ENCODE measurements at places on chromosomes 3 and 15.

GRCh38 chr3:41126472-41126871 is 72.8 kb upstream of the CTNNB1 start:
- no peak for DNase-seq

GRCh38 chr3:187398955-187399354 is 30.8 kb downstream of the RTP4 start:
- DNase-seq: no peak

DNA sequence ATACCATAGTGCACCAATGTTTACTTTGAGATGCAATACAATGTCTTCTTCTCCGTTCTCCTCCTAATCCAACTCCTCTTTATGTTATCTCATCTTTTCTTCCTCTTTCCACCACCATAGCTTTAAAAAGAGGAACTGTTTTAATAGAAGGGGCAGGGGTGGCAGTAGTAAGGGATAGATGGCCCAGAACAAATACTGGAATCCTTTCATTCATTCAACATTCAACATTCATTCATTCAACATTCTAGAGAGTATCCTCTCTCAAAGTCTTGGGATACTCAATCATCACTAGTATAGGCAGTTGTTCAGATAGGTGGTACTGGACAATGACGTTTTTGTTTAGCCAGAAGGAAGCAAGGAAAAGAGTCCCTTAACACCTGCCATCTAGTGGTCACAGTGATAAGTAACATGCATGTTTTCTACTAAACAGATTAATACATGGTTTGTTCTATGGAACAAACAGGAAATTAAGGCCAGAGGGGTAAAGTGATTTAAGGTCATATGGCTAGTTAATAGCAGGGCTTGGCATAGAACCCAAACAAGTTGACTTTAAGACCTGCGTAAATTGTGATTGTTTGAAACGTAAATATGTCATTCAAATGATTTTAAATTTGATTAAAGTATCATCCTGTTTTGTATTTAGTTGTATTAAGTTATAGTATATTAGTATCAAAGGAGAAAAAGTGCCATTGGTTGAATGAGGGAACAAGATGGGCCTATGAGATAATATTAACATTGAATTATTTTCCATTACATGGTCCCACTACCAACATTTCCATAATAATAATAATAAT is 26.9 kb upstream of the EHHADH start:
- no peak for DNase-seq

GRCh38 chr15:27358751-27359434 is 387.9 kb downstream of the GABRG3 start:
- DNase-seq: no peak

GRCh38 chr3:107063351-107063750 is 313.9 kb upstream of the CCDC54 start:
- no peak for DNase-seq

- no peak for DNase-seq
Measured at GRCh38 chr3:129794311-129795185, 99.0 kb downstream of the TMCC1 start.

- DNase-seq: no peak
Measured at GRCh38 chr15:62046078-62046743, 14.0 kb downstream of the VPS13C start.

GRCh38 chr3:133007601-133008000 is 30.6 kb upstream of the TMEM108 start:
- no peak for DNase-seq

DNA sequence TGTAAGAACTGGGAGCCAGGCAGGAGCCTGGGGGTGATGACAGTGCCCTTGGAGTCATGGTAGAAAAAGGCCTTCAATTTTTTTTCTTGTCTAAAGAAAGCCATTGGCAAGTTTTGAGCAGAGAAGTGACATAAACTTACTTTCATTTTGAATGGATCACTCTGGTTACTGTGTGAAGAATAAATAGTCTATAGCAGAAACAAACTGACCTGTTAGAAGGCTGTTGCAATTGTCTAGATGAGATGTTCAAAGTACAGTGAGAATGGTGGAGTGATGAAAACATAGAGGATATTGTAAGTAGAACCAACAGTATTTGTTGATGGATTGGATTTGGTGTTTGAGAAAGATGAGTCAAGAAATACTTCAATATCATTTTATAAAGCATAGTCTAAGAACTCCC is 439.9 kb downstream of the TBL1XR1 start:
- DNase-seq: no peak

- DNase-seq: no peak
Measured at GRCh38 chr3:195876297-195877064, 31.9 kb downstream of the TNK2 start.

DNA sequence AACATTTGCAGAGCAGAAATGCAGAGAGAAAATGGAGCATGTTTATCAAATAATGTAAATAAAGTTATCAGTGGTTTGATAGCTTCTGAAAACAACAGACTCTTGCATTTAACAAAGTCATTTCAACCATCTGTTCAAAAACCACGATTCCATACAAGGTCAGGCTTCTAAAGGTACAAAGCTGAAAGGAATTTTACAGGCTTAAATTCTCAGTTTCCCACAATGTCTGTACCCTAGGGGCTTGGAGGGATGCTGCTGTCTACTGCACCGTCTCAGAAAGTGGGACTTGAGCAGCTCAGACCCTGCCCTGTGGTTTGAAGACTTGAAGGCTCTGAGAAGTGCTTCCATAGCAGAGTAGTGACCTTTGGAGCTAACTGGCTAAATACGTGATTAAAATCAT is 30.4 kb upstream of the TM4SF1 start:
- no peak for DNase-seq

GRCh38 chr3:41239587-41239986 is 40.3 kb downstream of the CTNNB1 start:
- DNase-seq: no peak

- no peak for DNase-seq
Measured at GRCh38 chr15:52158084-52158765, 33.0 kb downstream of the GNB5 start.

DNA sequence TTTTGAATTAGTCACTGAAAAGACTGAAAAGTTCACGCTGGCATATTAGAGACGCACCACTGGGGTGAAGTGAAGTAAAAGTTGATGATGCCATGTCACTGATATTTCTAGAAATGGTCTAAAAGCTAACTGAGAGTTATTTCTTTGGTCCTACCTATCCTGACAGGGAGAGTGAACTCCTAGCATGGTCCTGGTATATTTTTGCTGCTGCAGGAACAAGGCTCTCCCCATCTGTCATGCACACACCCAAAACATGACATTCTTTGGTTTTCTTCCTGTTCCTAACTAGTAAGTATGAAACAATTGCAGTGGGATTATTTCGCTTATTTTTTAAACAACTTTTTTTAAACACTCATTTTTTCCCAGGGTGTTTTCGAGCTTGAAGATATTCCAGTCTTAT is 466.7 kb downstream of the ERC2 start:
- DNase-seq: no peak

GRCh38 chr3:168828943-168829342 is 733.2 kb upstream of the GOLIM4 start:
- no peak for DNase-seq

DNA sequence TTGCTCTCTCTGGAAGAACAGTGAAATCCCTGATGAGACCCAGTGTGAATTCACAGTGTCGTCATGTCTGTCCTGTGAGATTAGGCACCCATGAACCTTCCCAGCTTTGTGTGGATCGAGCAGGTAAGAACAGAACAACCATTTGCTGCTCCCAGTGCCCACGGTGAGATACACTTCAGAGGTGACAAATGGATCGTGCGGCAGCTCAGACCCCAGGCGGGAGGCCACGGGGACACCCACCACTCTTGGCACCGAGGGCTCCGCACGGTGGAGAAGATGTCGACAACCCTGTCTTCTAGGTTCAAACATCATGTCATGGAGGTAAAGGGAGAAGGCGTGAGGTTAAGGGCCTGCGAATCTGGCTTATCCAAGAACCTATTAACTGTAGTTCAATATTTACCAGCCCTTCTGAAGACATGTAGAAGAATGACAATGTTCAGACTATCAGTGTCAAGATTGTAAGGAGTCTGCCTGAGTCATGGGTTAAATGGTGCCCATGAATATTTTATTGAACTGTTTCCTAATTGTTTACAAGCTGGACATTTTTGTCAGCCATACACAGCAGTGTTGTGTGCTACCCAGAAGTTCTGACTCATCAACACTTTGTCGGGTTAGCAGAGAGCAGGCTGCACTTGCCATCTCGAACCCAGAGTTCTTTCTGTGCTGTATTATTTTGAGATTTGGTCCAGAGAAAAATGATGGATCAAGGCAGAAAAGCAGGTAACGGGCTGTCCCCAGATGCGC is 15.5 kb upstream of the PCSK6 start:
- no peak for DNase-seq

- DNase-seq: no peak
Measured at GRCh38 chr15:89946681-89947299, 34.0 kb upstream of the ARPIN start.

GRCh38 chr3:12044860-12045259 is 40.7 kb downstream of the SYN2 start:
- no peak for DNase-seq

GRCh38 chr3:193970773-193971206 is 165.2 kb upstream of the HES1 start:
- DNase-seq: no peak

DNA sequence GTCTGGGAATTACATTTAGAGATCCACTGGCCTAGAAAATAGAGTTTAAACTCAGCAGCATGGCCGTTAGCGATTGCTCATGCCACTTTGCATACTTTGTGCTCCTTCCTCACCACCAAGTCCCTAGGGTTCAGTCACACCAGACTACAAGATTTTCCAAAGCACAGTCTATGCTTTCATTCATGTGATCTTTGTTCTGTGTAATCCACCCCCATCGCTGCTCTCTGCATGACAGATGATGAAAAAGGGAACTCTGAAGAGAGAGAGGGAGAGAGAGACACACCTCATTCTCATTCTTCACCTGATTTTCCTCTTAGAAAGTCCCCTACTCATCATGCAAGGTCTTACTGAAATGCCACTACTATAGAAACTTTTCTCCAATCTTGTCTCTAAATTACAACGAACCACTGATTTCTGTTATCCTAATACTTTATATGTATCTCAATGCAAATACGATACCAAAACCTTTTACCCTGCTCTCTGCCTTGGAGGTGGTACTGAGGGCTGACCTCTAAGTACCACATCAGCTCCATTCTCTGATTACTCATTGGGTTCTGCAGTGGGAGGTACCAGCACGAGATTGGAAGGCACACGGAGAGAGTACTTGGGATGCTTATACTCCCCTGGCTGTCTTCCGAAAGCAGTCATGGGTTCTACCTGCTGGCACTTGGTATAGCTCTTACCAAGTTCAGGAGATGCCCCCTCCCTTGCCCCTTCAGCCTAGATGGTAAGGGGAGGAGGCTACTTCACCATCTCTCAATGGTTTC is 1.1 kb upstream of the PARP15 start:
- no peak for DNase-seq

- DNase-seq: no peak
Measured at GRCh38 chr3:122533931-122534334, 19.2 kb upstream of the KPNA1 start.

DNA sequence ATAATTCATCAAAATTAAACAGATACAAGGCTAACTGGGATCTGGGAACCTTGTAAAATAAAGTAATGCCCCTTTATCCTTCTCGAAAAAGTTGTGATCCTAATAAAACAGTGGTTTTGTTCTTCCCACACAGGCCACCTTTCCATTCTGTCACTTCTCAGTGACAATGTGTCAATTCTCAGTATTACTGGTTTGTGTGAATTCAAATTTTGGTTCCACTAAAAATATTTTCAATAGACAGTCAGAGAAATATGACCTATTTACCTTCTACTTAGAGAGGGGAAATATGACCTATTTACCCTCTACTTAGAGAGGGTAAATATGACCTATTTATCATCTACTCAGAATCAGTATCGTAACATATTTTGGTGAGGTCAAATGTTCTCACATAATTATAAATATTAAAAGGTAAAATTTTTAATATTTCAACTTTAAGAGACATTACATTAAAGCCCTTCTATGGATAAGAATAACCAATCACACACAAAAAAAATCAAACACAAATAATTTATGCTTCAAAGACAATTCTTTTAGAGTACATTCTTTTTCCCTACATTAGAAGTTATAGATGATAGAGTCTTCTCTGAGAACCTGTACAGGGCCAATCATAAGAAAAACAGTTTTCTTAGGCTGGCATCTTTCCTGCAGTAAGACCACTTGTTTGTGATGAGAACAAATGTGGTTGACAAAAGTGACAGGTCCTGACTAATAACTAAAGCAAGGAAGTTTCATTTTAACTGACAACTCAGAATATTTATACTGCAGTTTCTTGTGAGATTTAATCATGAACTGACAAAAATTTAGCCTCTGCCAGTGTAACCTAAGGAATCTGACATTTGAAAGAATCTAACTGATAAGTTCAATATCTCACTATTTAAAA is 323.3 kb downstream of the DIPK2A start:
- DNase-seq: no peak

GRCh38 chr3:133360476-133360875 is 39.4 kb upstream of the BFSP2 start:
- DNase-seq: no peak

- DNase-seq: no peak
Measured at GRCh38 chr15:79099692-79100091, 9.1 kb upstream of the RASGRF1 start.

- DNase-seq: no peak
Measured at GRCh38 chr3:148026009-148026588, 616.9 kb downstream of the ZIC1 start.

- DNase-seq: no peak
Measured at GRCh38 chr3:72818092-72818773, 30.0 kb downstream of the SHQ1 start.
